NCI-H1417 treated with DMSO at 0.1 percent for 48 hours (cell line): ENCODE measurements at places on chromosomes 6 and 20.

- DNase-seq: no peak
These were observed 46.9 kb upstream of the LOC128125822 start for GRCh38 chr6:63525186-63525878.

DNA sequence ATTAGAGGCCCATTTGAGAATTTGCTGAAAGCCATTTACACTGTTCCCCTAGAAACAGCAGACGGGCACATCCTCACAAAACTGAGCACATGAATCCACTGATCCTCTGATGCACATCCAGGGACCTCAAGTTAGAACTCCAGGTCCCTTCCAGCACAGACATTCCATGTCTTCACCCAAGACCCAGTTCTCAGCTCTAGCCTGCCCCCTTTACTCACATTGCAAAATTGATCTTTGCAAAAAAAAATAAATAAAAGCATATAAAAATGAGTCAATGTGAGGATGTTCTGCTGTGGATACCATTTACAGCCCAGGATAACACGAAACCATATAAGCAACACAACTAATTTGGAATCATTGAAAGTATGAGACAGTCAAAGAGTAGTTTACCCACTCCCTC lies 458.2 kb upstream of the JARID2 start:
- DNase-seq: no peak

DNA sequence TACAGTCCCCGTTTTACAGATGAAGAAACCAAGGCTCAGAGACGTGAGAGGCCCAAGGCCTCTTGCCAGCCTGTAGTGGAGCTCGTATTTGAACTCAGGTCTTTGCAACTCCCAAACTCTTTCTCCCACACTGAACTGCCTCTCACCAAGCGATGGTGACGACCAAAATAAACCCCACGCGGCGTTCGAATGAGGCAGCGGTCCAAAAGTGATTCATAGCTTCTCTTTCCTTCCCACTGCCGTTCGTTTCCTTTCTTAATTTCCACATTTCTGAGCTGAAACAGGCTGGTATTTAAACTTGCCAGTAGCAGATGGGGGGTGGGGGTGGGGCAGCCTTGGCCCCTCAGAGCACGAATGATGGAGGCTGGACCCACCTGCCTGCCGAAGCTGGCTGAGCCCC lies 252.9 kb upstream of the KCNG1 start:
- no peak for DNase-seq

GRCh38 chr6:90227213-90227612 lies 69.4 kb downstream of the BACH2 start:
- DNase-seq: no peak

DNA sequence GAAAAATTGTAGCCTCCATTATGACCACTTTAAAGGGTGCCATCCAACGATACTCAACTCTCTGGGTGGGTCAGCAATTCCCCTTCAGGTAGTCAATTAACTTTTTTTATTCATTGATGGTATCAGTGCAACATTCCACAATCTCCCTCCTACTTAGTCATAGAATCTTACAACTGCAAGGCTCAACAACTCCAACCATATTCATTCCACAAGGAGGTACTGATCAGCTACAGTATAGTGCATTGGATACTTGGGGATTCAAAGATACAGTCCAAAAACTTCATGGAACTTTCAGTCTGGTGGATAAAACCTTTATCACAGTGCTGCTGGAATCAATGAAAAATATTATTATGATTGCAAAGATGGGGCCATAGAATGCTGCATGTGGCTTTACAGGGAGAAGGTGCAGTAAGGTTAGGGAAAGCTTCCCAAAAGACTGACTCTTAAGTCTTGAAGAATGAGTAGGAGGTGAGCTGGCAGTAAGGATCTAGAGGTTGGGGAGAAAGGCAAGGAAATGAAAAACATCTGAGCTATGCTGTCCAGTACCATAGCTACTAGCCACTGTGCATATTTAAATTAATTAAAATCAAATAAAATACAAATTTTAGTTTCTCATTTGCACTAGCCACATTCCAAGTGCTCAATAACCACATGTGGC lies 314.7 kb upstream of the PRDM1 start:
- no peak for DNase-seq

GRCh38 chr6:2958331-2958711 lies 13.0 kb downstream of the SERPINB6 start:
- no peak for DNase-seq

DNA sequence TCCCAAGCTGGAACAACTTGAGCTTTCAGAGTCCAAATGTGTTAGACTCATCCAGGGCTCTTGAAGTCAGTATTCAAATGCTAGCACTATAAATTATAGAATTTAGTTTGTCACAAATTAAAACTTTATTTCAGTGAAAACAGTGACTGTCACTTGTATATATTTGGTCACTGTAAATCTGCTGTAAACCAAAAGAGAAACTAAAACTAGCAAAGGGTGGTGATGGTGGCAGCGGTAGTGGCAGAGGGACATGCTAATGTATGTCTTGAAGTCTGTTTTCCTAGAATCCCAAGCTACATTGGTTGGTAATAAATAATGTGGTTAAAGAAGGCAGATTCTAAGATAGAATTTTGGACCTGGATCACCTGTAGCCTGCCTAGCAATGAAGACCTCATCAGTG lies 140.4 kb upstream of the CENPW start:
- no peak for DNase-seq

GRCh38 chr6:34207695-34208443 lies 28.8 kb upstream of the HMGA1 start:
- no peak for DNase-seq

GRCh38 chr6:127103482-127103881 lies 15.0 kb upstream of the RSPO3 start:
- no peak for DNase-seq

- DNase-seq: no peak
These were observed 364.9 kb upstream of the IRAK1BP1 start for GRCh38 chr6:78502386-78502887.

GRCh38 chr6:151254451-151255081 lies 14.8 kb downstream of the AKAP12 start:
- DNase-seq: no peak

- DNase-seq: peak; percentile 27
These were observed 11.3 kb downstream of the SERPINB9 start for GRCh38 chr6:2891768-2892170.

DNA sequence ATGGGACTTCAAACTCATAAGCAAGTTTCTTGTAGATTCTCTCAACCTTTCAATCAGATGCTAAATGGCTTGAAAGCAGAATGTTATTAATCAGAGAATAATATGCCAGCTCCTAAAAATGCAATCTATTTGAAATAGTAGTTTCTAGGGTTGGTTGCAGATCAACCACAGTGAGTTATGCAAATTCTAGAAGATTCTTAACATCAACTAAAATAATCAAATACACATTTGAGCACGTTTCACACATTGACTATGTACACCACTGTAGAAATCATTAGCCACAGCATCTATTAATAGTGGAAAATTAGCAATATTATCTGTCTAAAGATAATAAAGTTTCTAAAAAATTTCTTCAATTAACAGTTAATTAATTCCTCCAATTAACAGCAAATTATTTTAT lies 141.9 kb upstream of the GJE1 start:
- no peak for DNase-seq

GRCh38 chr6:144659202-144660182 lies 374.4 kb downstream of the UTRN start:
- no peak for DNase-seq

- no peak for DNase-seq
These were observed 9.9 kb downstream of the BANF2 start for GRCh38 chr20:17709361-17710293.

GRCh38 chr6:112289038-112289566 lies 34.7 kb upstream of the LAMA4 start:
- no peak for DNase-seq
